Mammary epithelial cell (primary cell): ENCODE measurements at places on chromosomes 5 and 9. TPM values are rescaled to one million over a fixed set of nuclear protein-coding genes. Genes with fewer than 3 reads are reported as not detected.

STING1 gene
- total RNA-seq: 10.7 TPM

APBA1 gene
- total RNA-seq: 0.99 and 2.0 TPM in 2 replicates

OR1Q1 gene
- 0.17 TPM for total RNA-seq

GPSM1 gene
- 34.3 TPM for total RNA-seq

ADAMTSL2 gene
- total RNA-seq: under 0.01 TPM

PTCH1 gene
- total RNA-seq: 7.0 TPM

C9orf57 gene
- total RNA-seq: not detected

HDAC3 gene
- 57.7 TPM for total RNA-seq

WHRN gene
- 9.7 and 18.5 TPM in 2 replicates for total RNA-seq

IL9 gene
- total RNA-seq: not detected

NR2F1-AS1 gene
- 8.7 and 9.6 TPM in 2 replicates for total RNA-seq

NREP gene
- 1.6 and 4.0 TPM in 2 replicates for total RNA-seq

C9orf50 gene
- not detected in 2 replicates for total RNA-seq

IFNA14 gene
- total RNA-seq: not detected in 2 replicates
